ENCODE measurements at places on chromosomes 13 and 19. TPM values are rescaled to one million over a fixed set of nuclear protein-coding genes. Genes with fewer than 3 reads are reported as not detected.

- no peaks in the 10 kb centered on the region for H3K4me1 ChIP-seq
- DNase-seq = no peak
- no peak overlapping the region for H3K27ac ChIP-seq
- H3K36me3 ChIP-seq = no peaks in the 10 kb centered on the region
- H3K27me3 ChIP-seq = no peaks in the 10 kb centered on the region
These were observed 28.0 kb upstream of the UFM1 start for GRCh38 chr13:38321654-38322053.

SAE1 gene
- polyA plus RNA-seq = 28.3 TPM

DNA sequence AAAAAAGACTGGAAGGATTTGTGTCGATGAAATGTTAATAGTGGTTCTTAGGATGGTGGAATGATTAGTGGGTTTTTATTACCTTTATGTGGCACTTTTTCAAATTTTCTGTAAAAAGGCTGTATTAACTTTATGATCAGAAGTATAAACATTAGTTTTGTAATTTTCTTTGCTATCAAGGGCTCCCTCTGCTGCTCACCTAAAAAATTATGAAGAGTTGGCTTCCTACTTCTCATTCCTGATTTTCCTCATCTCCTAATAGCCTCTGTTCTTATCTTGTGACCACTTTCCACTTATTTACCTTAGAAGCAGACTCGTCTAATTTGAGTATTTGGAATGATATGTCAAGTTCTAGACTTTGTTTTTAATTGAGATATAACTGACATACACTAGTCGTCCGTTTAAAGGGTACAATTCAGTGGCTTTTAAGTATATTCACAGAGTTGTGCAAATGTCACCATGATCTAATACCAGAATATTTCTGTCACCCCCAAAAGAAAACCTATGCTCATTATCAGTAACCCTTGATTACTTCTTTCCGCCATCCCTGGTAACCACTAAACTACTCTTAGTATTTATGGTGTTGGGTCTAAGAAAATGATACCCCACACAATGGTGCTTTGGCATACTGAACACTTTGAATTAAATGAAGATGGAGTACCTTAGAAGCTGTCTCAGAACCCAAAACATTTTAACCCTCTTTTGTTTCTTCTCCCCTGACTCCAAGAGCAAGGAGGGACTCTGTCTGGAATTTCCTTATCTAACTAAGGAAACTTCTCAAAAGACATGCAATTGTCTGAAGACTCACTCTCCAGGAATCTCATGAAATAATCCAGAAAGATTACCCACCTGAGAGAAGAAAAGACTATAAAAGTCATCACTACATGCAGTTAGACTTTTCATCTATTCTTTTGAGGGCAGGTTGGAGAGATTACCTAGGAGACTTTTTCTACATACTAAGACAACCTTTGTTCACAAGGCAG, 311.3 kb downstream of the DLEU7 start:
- H3K4me1 ChIP-seq = peaks cover 22% of the 10 kb centered on the region
- no peaks in the 10 kb centered on the region for H3K27me3 ChIP-seq
- DNase-seq = no peak
- no peak overlapping the region for H3K27ac ChIP-seq

DNA sequence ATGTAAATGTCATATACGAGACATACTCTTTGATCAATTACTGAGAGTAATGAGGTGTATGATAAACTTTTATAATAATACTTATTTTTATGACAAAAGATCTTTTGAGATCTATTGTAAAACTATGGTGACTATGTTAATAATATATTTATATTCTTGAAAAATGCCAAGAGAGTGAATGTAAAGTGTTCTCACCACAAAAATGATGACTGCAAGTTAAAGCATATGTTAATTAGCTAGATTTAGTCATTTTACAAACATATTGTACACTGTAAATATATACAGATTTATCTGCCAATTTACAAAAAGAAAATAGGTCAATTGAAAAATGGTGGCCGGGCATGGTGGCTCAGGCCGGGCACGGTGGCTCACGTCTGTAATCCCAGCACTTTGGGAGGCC, 81.0 kb downstream of the GPC6 start:
- no peaks in the 10 kb centered on the region for H3K4me1 ChIP-seq
- no peak for DNase-seq
- no peak overlapping the region for H3K27ac ChIP-seq
- no peaks in the 10 kb centered on the region for H3K36me3 ChIP-seq

- no peaks in the 10 kb centered on the region for H3K4me1 ChIP-seq
- H3K36me3 ChIP-seq = no peaks in the 10 kb centered on the region
- H3K4me3 ChIP-seq = no peak overlapping the region
- no peak overlapping the region for H3K27ac ChIP-seq
- DNase-seq = no peak
- no peaks in the 10 kb centered on the region for H3K27me3 ChIP-seq
These were observed 108.4 kb downstream of the KLF5 start for GRCh38 chr13:73167028-73167820.

IL4I1 gene
- 8.6 TPM for polyA plus RNA-seq

GRCh38 chr13:110475550-110476219, 85.8 kb downstream of the RAB20 start:
- H3K4me3 ChIP-seq = no peak overlapping the region
- no peaks in the 10 kb centered on the region for H3K36me3 ChIP-seq
- H3K27ac ChIP-seq = no peak overlapping the region
- no peak for DNase-seq

- H3K4me1 ChIP-seq = no peaks in the 10 kb centered on the region
- peaks cover 30% of the 10 kb centered on the region for H3K36me3 ChIP-seq
- DNase-seq = no peak
- no peaks in the 10 kb centered on the region for H3K27me3 ChIP-seq
- H3K4me3 ChIP-seq = no peak overlapping the region
These were observed 86.7 kb downstream of the DNAJC15 start for GRCh38 chr13:43110036-43110435.

TMEM59L gene
- polyA plus RNA-seq = not detected

DNA sequence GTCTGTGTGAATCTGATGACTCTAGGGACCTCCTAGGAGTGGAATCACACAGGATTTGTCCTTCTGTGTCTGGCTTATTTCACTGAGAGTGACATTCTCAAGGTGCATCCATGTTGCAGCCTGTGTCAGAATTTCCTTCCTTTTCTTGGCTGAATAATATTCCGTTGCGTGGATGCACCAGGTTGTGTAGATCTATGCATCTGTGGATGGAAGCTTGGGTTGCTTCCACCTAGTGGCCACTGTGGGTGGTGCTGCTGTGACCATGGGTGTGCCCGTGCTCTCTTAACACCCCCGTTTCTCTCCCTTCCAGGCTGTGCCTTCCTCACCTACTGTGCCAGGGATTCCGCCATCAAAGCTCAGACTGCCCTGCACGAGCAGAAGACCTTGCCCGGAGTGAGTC, 26.2 kb downstream of the CELF5 start:
- no peak for DNase-seq
- no peak overlapping the region for H3K4me3 ChIP-seq
- H3K36me3 ChIP-seq = no peaks in the 10 kb centered on the region

- no peak within 1 kb of the TSS for H3K27ac ChIP-seq
- H3K36me3 ChIP-seq = no peaks in the 10 kb centered on the region
- H3K4me3 ChIP-seq = no peak within 1 kb of the TSS
- no peak for DNase-seq
- no peaks in the 10 kb centered on the region for H3K4me1 ChIP-seq
These were observed at the start of gene GPC6 for GRCh38 chr13:93226623-93227279. Gene GPC6, plus strand, starts transcription at chr13:93226807.

DNA sequence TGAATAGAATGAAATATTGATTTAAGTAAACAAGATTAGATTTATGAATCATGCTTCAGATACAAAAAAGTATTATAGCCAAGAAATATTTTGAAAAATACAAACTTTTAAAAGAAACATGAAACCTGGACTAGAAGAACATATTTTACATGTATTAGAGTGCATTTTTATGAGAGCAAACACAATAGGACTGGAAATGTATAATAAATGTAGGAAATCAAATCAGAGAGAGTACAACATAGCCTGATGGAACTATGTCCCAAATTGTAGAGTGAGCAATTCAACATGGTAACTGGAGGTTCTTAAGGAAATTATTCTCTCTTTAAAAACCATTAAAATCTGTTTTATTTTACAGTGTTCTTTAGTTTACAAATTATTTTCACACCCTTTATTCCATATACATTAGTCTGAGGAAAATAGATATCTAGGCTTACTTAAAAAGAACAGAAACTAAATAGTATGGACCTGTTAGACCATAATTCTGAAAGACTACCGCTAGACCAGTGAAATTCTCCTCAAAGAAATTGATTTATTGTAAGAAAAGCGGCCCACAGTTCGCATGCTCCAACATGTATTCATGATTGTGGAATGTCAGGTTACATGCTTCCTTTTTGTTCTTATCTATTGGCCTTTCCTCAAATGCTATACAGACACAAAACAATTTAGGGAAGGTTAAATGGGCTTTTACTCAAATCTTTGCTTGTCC, 1526.5 kb upstream of the SLC10A2 start:
- no peaks in the 10 kb centered on the region for H3K4me1 ChIP-seq
- H3K36me3 ChIP-seq = no peaks in the 10 kb centered on the region

DNA sequence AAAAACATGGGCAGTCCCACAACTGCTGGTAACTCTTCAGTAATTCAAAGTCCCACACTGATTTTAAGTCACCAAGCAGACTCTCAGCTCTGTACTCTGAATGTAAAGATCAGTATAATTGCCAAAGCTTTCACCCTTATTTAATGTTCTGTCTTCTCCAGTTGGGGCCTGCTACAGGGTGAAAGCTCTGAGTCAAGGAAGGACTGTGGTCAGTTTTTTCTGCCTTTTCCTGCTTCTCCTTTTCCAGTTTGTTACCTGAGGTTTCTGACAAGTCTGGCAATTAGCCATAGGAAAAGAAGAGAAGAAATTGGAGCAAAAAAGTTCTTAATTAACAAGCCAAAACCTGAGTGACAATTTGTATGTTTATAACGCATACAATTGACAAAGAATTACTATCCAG, 279.3 kb downstream of the RBM26 start:
- no peak overlapping the region for H3K27ac ChIP-seq
- H3K4me1 ChIP-seq = no peaks in the 10 kb centered on the region
- no peaks in the 10 kb centered on the region for H3K27me3 ChIP-seq
- no peak overlapping the region for H3K4me3 ChIP-seq
- no peak for DNase-seq

DNA sequence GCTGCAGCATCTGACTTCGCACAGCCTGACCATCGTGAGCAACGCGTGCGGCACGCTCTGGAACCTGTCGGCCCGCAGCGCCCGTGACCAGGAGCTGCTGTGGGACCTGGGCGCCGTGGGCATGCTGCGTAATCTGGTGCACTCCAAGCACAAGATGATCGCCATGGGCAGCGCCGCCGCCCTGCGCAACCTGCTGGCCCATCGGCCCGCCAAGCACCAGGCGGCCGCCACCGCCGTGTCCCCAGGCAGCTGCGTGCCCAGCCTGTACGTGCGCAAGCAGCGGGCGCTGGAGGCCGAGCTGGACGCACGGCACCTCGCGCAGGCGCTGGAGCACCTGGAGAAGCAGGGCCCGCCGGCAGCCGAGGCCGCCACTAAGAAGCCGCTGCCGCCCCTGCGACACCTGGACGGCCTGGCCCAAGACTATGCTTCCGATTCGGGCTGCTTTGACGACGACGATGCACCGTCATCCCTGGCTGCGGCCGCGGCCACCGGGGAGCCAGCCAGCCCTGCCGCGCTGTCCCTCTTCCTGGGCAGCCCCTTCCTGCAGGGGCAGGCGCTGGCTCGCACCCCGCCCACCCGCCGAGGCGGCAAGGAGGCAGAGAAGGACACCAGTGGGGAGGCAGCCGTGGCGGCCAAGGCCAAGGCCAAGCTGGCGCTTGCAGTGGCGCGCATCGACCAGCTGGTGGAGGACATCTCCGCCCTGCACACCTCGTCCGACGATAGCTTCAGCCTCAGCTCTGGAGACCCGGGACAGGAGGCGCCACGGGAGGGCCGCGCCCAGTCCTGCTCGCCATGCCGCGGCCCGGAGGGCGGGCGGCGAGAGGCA, 13.6 kb downstream of the C19orf25 start:
- peaks cover 22% of the 10 kb centered on the region for H3K4me1 ChIP-seq
- H3K4me3 ChIP-seq = no peak overlapping the region
- peaks cover 37% of the 10 kb centered on the region for H3K27me3 ChIP-seq
- H3K36me3 ChIP-seq = no peaks in the 10 kb centered on the region

- no peaks in the 10 kb centered on the region for H3K36me3 ChIP-seq
- no peak overlapping the region for H3K4me3 ChIP-seq
- DNase-seq = no peak
These were observed 2.1 kb upstream of the PCDH17 start for GRCh38 chr13:57629391-57629804.

C3 gene
- 2.4 TPM for polyA plus RNA-seq

DNA sequence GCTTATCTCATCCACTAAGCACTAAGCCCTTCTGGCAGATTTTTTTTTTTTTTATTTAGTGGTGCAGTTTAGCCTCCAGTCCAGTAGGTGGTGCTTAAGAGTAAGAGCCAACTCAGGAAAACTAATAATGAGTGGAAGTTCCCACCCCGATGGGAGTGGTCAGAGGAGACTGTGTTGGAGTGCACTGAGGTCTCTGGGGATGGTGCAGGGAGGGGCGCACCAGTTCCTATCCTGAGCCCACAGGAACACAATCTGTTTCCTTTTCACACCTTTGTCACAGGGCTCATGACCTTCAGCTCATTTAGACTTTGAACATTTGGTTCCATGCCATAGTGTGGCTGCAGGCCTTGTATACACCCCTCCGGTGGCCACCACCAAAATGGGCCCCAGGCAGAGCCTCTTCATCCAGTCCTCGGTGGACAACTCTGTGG, 367.4 kb downstream of the SPRY2 start:
- no peak overlapping the region for H3K27ac ChIP-seq
- no peak overlapping the region for H3K4me3 ChIP-seq
- no peaks in the 10 kb centered on the region for H3K36me3 ChIP-seq
- no peaks in the 10 kb centered on the region for H3K4me1 ChIP-seq
- peak; percentile 18 for DNase-seq
- H3K27me3 ChIP-seq = no peaks in the 10 kb centered on the region

ZNF534 gene
- not detected for polyA plus RNA-seq

TMEM150B gene
- 11.2 TPM for polyA plus RNA-seq

- DNase-seq = peak; percentile 74
- H3K27ac ChIP-seq = no peak overlapping the region
- H3K4me1 ChIP-seq = peaks cover 40% of the 10 kb centered on the region
- H3K4me3 ChIP-seq = no peak overlapping the region
These were observed 727.7 kb downstream of the UQCRFS1 start for GRCh38 chr19:28485292-28485691.

- H3K27ac ChIP-seq = no peak overlapping the region
- H3K36me3 ChIP-seq = no peaks in the 10 kb centered on the region
- H3K27me3 ChIP-seq = peaks cover 22% of the 10 kb centered on the region
These were observed 20.5 kb upstream of the CACNG8 start for GRCh38 chr19:53942001-53942786.

DNA sequence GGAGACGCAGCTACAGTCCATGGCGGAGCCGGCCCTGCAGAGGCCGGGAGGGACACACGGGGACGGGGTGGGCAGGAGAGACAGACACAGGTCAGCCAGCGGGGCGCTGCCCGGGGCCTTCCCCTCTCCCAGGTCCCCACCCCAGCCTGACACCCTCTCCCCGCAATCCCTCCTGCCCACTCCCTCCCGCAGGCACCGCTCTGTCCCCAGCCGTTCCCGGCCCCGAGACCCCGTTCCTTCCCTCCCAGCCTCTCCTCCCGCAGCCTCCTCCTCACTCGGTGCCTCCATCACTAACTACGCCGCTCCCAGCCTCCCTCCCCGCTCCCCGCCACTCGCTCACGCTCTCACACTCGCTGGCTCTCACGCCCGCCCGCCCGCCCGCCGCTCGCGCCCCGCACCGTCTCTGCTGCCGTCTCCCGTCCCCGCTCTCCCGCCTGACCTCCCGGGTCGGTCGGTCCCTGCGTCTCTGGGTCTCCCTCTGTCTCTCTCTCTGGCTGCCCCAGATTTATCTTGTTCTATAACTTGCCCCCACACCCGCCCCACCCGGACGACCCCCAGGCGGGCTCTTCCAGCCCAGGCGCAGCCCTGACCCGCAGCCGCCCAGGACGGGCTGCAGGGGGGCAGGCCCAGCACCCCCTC, 15.2 kb downstream of the ERFL start:
- H3K36me3 ChIP-seq = peaks cover 1% of the 10 kb centered on the region
- H3K27me3 ChIP-seq = peaks cover 29% of the 10 kb centered on the region
- H3K27ac ChIP-seq = no peak overlapping the region
- H3K4me1 ChIP-seq = no peaks in the 10 kb centered on the region
- H3K4me3 ChIP-seq = no peak overlapping the region
- no peak for DNase-seq

Data from CD14-positive monocyte (primary cell).